ENCODE measurements at places on chromosomes 2 and 18. TPM values are rescaled to one million over a fixed set of nuclear protein-coding genes. Genes with fewer than 3 reads are reported as not detected.
A peak's percentile ranks its signal among the peaks of the same experiment; 100 is the strongest.

Gene PCARE
- total RNA-seq = not detected

- H3K4me3 ChIP-seq = no peak overlapping the region
- no peaks in the 10 kb centered on the region for H3K27me3 ChIP-seq
- H3K27ac ChIP-seq = no peak overlapping the region
- no peak for DNase-seq
Measured at GRCh38 chr2:231245249-231246094, 47.0 kb downstream of the ARMC9 start.

Gene IKZF2
- total RNA-seq = 26.5 TPM

Gene CCDC102B
- total RNA-seq = 24.6 TPM

- H3K36me3 ChIP-seq = peaks cover 29% of the 10 kb centered on the region
- no peak for DNase-seq
- no peaks in the 10 kb centered on the region for H3K4me1 ChIP-seq
- H3K4me3 ChIP-seq = no peak overlapping the region
- H3K27ac ChIP-seq = no peak overlapping the region
Measured at GRCh38 chr2:219560893-219561178, 10.5 kb downstream of the OBSL1 start.

DNA sequence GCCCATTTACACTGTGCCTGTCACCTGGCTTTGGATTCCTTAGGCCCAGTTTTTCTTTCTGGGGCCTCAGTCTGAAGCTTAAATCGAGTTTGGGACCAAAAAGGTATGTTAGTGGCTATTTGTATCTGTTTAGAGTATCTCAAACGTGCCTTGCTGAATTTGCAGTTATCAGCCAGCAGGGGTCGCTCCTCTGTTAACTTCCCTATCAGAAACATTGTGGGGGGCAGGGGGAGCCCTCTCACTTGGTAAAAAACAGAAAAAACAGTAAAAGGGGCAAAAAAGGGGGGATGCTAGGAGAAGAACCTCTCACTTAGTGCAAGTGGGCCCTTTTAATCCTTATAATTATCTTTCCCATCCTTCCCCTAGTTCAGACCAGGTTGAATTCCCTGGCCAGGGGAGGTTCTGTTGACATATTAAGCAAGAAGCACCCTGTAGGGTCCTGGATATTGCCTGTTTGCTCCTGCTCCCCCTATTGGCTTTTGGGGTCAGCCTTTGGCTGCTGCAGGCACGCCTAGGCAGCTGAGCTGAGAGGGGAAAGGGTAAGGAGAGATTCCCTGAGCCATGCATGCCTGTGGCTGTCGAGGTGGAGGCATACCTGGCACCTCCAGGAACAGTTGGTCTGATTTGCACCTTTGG, 8.8 kb upstream of the IFIH1 start:
- H3K4me3 ChIP-seq = no peak overlapping the region
- no peaks in the 10 kb centered on the region for H3K27me3 ChIP-seq
- no peak for DNase-seq
- H3K27ac ChIP-seq = no peak overlapping the region
- H3K36me3 ChIP-seq = no peaks in the 10 kb centered on the region

Gene GKN2
- total RNA-seq = 9.7 TPM

GRCh38 chr18:22814329-22814703, 118.8 kb upstream of the RBBP8 start:
- no peaks in the 10 kb centered on the region for H3K4me1 ChIP-seq
- H3K36me3 ChIP-seq = no peaks in the 10 kb centered on the region
- H3K4me3 ChIP-seq = no peak overlapping the region
- no peak for DNase-seq
- H3K27me3 ChIP-seq = no peaks in the 10 kb centered on the region

Gene CD28
- 3.5 TPM for total RNA-seq

- H3K4me1 ChIP-seq = no peaks in the 10 kb centered on the region
- no peaks in the 10 kb centered on the region for H3K36me3 ChIP-seq
- no peak overlapping the region for H3K4me3 ChIP-seq
- no peaks in the 10 kb centered on the region for H3K27me3 ChIP-seq
- no peak for DNase-seq
- no peak overlapping the region for H3K27ac ChIP-seq
Measured at GRCh38 chr2:56416500-56417176, 232.8 kb downstream of the CCDC85A start.

Gene EVX2
- not detected for total RNA-seq

DNA sequence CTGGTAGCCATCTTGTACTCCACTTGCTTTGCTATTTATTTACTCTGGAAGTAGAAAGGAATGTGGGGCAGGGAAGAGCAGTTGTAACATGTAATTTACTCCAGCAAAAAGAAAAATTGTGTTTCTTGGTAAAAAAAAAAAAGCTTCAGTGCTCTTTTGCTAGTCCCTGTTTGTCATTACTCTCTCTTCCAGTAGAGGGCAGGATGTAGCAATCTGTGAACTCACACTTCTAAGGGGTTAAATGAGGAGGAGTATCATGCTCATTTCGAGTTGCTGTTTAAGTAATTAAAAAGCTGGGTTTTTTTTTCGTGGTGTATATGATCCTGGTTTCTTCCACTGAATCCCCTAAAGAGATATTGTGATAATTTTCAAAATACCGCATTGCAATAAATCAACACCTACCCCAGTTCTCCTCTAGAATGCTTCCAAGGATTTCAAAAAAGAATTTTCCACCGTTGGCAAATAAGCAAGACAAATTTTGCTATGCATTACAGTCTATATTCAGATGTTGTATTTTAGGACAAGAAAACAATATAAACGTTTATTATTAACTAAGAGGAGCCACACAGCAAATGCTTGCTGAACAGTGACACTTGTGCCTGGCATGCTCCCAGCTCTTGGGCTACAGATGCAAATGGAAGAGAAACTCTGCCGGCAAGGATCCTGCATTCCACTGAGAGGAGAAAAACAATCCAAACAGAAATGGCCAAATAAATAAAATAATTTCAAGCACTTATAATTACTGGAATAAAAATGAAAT, 261.6 kb downstream of the ASXL3 start:
- H3K4me3 ChIP-seq = no peak overlapping the region
- H3K4me1 ChIP-seq = peaks cover 9% of the 10 kb centered on the region
- no peak overlapping the region for H3K27ac ChIP-seq
- H3K36me3 ChIP-seq = no peaks in the 10 kb centered on the region

Gene COX5B
- 198 TPM for total RNA-seq

DNA sequence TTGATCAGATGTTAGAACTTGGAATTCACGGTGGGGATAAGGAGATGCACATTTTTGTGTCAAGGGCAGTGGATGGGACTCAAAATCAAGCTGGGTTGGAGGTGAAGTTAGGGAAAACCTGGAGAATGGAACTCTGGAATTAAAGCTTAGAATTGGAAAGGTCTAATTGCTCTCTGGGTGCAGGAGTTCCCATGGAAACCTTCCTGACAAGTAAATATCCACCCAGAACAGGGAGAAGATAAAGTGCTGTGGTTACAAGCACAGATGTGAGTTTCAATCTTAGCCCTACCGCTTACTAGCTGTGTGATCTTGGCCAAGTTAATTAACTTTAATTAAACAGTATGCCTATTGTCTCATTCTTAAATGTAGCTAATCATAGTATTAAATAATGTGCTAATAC, 71.3 kb upstream of the TCF7L1 start:
- H3K36me3 ChIP-seq = no peaks in the 10 kb centered on the region
- no peaks in the 10 kb centered on the region for H3K27me3 ChIP-seq
- DNase-seq = no peak
- no peaks in the 10 kb centered on the region for H3K4me1 ChIP-seq
- no peak overlapping the region for H3K4me3 ChIP-seq

DNA sequence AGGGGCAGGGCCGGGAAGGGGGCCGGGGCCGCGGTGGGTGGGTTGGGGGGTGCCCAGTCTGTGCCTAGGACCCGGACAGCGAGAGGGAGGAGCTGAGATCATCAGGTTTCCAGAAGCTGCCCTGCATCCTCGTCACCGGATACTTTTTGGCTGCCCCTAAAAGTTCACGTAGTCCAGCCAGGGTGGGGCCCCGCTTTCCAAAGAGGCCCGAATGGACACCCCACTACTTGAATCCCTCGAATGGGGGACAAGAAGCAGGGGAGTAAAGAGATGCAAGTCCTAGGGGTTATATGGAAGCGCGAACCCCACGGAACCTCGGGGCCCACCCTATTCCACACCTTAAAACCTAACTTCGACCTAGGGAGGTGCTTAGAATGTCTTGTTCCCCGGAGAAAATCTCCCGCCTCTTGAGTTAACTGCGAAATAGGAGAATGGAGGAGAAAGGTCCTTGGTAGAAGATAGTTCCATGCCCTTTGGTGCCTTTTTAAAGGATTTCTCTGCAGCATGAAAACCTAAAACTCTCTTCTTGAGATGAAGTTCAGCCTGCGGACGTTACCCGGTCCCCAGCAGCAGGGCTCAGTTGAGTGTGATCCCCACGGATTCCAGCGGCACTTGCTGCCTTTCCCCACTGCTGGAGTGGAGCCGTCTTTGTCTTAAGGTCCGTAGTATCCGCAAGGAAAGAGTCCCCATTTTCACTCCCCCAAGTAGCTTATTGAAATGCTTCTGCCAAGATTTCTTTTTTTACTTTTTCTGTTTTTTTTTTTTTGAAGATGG, 2.1 kb upstream of the RNF152 start:
- DNase-seq = no peak
- no peaks in the 10 kb centered on the region for H3K36me3 ChIP-seq
- H3K4me1 ChIP-seq = peaks cover 28% of the 10 kb centered on the region
- H3K4me3 ChIP-seq = peak overlapping the region; percentile 97

DNA sequence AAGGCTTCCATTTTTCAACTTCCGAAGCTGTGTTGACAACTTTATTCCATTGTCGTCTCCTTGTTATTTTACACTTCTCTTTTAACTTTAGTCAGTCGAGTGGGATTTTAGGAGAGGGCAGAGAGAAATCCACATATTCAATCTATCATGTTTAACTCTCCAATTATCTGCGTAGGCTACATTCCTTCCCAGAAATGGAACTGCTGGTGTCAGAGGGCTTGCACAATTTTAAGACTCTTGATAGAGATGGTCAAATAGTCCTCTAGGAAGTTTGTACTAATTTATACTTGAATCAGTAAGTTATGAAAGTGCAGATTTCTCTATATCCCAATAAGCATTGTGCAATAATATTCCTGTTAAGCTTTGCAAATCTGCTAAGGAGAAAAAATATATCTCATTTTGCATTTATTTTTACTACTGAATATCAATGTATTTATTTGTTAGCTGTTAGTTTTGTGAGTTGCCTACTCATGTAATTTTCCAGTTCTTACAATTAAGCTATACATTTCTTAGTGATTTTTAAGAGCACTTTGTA, 95.6 kb downstream of the CYP26B1 start:
- no peaks in the 10 kb centered on the region for H3K36me3 ChIP-seq
- no peak for DNase-seq
- no peaks in the 10 kb centered on the region for H3K4me1 ChIP-seq
- H3K4me3 ChIP-seq = no peak overlapping the region

Gene DNAH6
- 0.85 TPM for total RNA-seq

DNA sequence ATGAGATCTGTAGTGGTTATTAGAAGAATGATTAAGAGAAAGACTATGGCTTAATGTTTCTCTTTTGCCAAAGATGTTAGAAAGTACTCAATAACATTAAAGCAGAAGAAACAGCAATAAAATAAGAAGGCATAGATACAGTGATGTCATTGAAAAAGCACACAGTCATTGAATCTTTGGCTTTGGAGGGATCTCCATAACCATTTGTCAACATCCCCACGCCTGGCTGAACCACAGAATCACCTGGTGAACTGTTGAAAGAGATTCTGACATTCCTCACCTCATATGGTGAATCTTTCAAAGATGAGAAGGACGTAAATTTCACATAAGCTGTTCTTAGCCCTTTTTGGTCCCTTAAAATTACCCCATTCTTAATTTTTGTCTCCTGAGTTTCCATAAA, 324.6 kb upstream of the NRP2 start:
- DNase-seq = no peak
- no peak overlapping the region for H3K27ac ChIP-seq
- no peaks in the 10 kb centered on the region for H3K4me1 ChIP-seq
- no peak overlapping the region for H3K4me3 ChIP-seq
- H3K27me3 ChIP-seq = no peaks in the 10 kb centered on the region

Gene ITGB6
- total RNA-seq = 0.99 TPM

DNA sequence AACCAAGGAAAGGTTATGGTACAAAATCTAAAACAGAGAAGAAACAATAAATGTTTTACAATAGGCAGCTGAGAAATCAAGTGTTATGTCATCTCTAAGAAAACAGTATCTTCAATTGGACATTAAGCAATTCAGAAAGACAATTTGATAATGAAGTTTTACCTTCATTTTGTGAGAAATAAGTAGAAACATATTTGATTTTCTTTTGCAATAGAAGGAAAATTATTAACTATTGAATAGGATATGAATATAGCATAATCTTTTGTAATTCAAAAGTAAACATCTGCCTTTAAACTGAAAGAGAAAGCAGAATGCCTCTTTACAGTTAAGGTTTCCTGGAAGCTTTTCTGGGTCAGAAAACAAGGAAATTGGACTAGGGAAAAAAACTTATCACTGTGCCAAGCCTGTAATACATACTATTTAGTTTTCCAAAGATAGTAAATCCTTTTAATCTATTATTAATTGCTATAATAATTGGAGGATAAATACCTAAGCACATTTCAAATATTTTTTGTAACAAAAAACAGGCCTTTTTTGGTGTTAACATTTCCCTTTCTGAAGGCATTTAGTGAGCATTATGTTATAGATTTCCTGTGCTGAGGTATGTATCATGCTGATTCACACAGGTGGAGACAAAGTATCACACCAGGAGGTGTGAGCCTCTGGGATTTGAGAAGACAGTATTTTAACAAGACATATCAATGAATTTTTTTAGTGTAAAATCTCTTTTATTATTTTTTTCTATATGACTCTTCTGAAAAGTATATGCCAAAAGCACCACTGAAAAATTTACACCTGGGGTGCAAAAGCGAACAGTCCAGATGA, 947.0 kb upstream of the CDH2 start:
- no peak overlapping the region for H3K27ac ChIP-seq
- no peaks in the 10 kb centered on the region for H3K36me3 ChIP-seq
- no peaks in the 10 kb centered on the region for H3K4me1 ChIP-seq
- no peak for DNase-seq
- H3K27me3 ChIP-seq = no peaks in the 10 kb centered on the region

Gene GREB1
- 13.5 TPM for total RNA-seq

GRCh38 chr2:149825473-149825872, 237.9 kb upstream of the MMADHC start:
- H3K36me3 ChIP-seq = no peaks in the 10 kb centered on the region
- no peak overlapping the region for H3K4me3 ChIP-seq
- H3K4me1 ChIP-seq = no peaks in the 10 kb centered on the region
- H3K27me3 ChIP-seq = no peaks in the 10 kb centered on the region
- H3K27ac ChIP-seq = no peak overlapping the region

DNA sequence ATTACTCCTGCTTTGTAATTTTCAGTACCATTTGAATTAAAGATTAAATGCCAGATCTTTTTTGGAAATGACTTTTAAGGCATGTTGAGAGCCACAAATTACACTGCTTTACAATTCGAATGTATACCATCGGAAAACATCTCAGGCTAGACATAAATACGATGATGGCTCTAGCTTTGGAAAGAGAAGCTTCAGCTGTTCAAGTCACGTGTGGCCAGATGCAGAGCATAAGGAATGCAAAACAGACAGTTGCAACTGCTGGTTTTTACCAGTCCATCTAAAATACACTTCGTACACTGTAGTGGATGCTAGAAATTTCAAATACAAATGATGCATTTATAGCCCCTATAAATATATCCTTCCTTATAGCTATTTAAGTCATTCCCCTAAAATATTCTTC, 8.0 kb downstream of the ZNF516 start:
- peaks cover 3% of the 10 kb centered on the region for H3K4me1 ChIP-seq
- no peak for DNase-seq
- H3K27me3 ChIP-seq = no peaks in the 10 kb centered on the region
- H3K27ac ChIP-seq = no peak overlapping the region

GRCh38 chr2:218566296-218566695, 1.9 kb downstream of the USP37 start:
- no peak overlapping the region for H3K4me3 ChIP-seq
- H3K27me3 ChIP-seq = no peaks in the 10 kb centered on the region
- peaks cover 24% of the 10 kb centered on the region for H3K4me1 ChIP-seq
- no peak overlapping the region for H3K27ac ChIP-seq
